Stimulated activated CD4-positive, alpha-beta T cell treated with anti-CD3 and anti-CD28 coated beads, Interleukin-1b, Interleukin-23, amount 100 ng/mL, for 24 hours (primary cell): ENCODE measurements at places on chromosomes 7 and 10.

- no peak for DNase-seq
These were observed 81.6 kb upstream of the SAMD8 start for GRCh38 chr10:75029857-75030256.

DNA sequence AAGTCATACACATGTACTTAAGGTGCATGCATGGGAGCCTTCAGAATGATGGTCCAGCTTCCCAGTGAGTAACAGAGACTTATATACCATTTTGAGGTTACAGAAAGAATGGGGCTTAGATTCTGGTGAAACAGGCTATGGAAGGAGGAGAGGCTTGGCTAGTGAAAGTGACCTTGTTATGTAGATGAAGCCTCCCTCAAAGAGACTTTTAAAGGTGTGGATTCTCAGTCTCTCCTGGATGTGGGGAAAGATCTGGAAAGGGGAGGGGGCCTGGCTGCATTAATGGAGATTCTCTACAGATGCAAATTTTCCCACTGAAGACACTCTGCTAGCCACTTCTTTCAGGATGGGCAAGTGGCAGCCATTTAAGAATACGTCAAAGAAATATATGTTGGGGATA is 5.5 kb downstream of the RASSF4 start:
- DNase-seq, result no peak

GRCh38 chr10:11225935-11226334 is 208.3 kb downstream of the CELF2 start:
- DNase-seq, result peak; percentile 57

- no peak for DNase-seq
These were observed 95.5 kb downstream of the UBE3C start for GRCh38 chr7:157234271-157234670.

DNA sequence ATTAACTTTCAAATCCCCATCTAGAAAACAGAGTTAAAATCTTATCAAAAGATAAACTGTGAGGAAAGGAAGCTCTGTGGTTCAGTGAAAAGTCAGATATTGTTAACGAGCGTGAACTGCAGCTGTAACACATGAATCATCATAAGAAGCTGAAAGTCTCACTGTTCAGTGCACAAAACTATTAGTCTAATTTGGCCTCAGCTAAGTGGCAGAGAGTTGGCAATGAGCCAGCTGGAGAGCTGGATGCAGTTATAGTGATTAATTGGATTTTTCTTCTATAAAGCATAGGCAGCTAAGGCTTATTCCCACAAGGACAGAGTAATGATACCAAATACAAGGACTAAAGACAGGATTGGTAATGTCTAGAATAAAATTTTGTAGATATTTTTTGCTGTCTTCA is 101.1 kb upstream of the ABCB5 start:
- no peak for DNase-seq

DNA sequence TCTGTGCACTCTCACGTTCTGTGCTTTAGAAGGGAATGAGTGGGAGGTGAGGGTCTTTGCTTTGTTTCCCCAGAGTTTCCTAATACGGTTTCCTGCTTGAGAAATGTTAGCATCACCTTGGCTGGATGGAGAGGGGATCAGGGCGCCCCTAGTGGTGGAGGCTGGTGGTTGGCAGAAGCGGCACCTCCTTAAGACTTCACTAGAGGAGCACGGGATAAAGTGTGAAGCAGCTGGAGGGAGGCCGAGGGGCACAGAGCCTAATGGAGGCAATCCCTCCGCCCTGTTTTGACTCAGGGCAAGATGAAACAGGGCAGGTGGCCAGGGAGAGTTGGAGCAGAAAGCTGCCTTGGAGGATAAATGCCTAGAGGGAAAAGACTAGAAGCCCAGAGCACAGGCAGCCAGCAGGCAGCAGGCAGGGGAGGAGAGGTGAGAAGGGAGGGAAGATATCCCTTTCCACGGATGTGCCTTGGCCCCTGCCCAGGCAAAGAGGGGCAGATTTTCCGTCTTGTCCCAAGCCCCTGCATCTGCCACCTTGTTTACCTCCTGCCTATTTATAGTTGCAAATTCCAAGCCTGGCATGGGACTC is 56.0 kb upstream of the BTRC start:
- peak; percentile 45 for DNase-seq

DNA sequence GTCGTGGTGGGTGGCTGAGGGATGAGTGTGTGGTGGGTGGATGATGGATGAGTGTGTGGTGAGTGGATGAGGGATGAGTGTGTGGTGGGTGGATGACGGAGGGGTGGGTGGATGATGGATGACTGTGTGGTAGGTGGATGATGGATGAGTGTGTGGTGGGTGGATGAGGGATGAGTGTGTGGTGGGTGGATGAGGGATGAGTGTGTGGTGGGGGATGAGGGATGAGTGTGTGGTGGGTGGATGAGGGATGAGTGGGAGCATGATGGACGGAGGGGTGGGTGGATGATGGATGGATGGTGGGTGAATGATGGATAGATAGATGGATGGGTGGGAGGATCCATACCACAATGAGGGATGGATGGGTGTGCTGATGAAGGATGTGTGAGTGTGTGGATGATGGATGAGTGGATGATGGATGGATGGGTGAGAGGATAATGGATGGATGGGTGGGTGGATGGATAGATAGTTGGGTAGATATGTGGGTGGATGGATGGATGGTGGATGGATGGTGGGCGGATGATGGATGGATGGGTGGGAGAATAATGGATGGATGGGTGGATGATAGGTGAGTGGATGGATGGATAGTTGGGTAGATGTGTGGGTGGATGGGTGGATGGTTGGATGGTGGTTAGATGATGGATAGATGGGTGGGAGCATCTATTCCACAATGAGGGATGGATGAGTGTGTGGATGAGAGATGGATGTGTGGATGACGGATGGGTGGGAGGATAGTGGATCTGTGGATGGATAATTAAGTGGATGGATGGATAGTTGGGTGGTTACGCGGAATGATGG is 266.8 kb downstream of the CELF2 start:
- no peak for DNase-seq

- no peak for DNase-seq
These were observed 283.3 kb upstream of the SEMA3A start for GRCh38 chr7:84477786-84478478.

- DNase-seq, result no peak
These were observed 85.9 kb downstream of the ADAM12 start for GRCh38 chr10:126302476-126302756.

DNA sequence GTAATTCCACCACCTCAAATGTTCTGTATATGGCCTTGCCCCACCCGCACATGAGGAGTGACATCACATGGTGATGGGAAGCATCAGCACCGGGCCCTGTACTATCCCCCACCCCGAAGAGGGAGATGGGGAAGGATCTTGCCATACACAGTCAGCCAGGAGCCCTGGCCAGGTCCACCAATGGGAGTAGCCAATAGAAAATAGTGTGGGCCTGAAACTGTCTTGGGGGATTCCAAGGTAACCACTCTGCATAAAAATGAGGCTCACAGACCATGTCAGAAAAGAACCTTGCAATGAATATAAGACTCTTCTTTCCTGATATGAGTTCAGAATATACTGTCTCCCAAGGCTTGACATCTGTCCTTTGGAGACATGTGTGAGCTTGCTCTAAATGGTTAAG is 51.1 kb downstream of the ADRB1 start:
- no peak for DNase-seq

GRCh38 chr7:115708013-115708341 is 322.6 kb downstream of the TFEC start:
- no peak for DNase-seq
